Kasumi-1 (cell line): ENCODE measurements at places on chromosomes 7 and 10.

GRCh38 chr7:151195616-151196450 lies 8.8 kb upstream of the ASB10 start:
- no peak for DNase-seq

DNA sequence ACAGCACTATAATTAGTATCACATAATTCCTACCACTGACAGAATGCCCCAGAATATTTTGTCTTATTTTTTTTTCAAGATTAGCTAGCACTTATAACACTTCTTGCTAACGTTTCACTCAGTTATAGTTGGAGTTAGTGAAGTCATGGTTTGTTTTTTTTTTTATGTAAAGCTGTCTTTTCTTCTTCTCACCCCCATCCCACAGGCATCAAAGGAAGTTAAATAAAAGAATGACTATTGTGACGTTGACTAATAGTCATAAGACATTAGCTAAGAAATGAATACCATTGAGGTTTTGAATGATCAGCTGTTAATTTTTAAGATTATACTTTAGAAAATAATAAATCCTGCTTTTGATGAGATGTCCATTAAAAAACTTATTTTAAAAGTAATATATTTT lies 498.3 kb downstream of the GFRA1 start:
- no peak for DNase-seq

GRCh38 chr10:123537188-123537961 lies 128.8 kb upstream of the GPR26 start:
- DNase-seq = no peak

DNA sequence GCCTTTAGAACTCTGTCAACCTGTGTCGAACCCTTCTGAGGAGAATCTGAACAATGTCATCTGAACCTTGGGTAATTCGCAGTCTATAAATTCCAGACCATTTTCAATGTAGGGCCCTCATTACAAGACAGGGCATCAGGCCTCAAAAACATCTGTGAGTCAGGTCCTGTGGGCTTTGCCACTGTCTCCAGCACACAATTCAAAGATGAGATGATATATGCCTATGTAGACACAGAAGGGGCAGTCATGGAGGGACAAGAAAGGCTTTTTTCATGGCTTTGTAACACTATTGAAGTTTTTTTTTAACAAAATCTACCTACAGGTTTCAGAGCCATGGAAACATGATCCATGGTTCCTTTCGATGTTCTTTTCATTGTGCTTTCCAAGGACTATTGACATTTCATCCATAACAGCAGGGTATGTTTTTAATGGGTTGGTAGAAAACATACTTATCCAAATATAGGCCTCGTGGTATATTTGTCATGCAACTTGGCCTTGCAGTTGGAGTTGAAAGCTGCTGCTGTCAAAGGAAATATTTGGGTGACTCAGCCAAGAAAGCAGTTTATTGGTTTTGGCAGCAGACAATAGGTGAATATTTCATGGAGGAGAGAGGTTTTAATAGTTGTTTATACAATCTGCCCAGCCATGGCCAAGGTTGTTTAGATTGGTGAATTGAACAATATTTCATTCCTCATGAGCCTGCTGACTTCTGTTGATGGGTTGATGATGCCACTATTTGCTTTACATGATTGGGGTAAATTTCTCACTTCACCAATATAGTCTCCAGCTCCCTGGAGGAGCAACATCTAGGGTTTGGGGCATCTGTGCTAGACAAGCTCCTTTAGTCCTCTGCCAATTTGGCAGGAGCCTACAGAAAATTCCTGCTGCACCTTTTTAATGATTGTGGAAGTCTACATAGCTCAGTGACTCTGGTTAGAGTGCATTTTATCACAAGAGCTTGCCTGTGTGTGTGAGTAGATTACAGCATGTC lies 158.4 kb upstream of the TMEM72 start:
- DNase-seq = no peak

- DNase-seq = no peak
These were observed 30.8 kb downstream of the MINDY3 start for GRCh38 chr10:15829495-15829894.

DNA sequence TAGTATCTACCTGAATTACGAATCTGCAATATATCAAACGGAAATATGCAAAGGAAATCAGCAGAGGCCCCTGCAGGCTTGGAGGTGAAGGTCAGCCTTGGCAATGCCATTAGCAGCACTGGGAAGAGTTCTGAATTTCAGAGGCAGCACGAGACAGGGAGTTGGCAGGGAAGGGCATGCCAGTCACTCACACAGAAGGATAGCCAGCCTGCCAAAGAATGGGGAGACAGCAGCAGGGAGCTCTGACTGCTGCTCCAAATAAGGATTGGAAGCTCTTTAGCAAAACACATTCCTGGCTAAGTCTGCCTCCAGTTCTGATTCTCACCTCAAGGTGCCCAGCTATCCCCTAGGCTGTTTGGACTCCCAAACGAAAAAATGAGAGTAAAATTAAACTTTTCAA lies 188.0 kb downstream of the PDE1C start:
- peak; percentile 58 for DNase-seq

DNA sequence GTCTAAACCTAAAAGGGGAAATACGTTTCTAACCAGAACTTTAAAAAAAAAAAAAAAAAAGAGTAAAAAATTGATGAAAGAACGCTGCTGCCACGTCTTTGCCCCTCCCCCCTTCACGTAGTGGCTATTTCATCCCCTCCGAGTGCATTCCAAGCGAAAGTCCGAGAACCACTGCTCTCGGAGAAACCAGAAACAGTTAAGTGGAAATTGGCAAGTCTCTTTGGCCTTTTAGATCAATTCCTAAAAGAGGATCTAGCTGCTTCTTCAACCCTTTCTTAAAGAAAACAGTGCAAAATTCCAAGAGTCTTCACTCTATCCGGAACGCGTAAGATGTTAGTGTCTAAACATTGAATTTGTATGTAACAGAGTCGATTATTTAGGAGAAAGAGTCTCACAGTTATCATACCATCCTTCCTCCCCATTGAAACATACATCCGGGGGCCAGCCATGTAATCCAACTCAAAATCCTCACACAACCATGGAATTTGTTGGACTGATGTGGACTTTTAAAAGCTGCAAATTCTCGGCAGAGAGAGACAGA lies 1.1 kb downstream of the P4HA1 start:
- DNase-seq = peak; percentile 74

- peak; percentile 85 for DNase-seq
These were observed 2.0 kb downstream of the ZNF503 start for GRCh38 chr10:75399461-75400162.

GRCh38 chr10:71366690-71367089 lies 30.0 kb upstream of the CDH23 start:
- DNase-seq = no peak

DNA sequence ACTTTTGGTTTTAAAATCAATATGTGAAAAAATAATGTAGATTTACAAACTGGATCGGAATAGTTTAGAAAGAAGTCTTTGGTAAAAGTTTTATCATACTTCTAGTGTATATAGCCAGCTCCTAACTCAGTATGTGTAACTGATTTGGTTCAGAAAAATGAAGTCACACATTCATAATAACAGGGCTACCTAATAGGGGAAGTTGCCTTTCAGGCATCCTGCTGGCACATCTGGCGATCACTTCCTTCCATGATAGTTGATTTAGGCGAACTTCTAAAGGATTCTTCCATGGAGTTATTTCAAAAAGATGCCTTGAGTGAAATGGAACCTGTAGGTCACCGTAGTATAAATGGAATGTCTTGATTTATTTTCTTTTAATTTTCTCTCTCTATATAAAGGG lies 69.1 kb downstream of the SHH start:
- peak; percentile 50 for DNase-seq

DNA sequence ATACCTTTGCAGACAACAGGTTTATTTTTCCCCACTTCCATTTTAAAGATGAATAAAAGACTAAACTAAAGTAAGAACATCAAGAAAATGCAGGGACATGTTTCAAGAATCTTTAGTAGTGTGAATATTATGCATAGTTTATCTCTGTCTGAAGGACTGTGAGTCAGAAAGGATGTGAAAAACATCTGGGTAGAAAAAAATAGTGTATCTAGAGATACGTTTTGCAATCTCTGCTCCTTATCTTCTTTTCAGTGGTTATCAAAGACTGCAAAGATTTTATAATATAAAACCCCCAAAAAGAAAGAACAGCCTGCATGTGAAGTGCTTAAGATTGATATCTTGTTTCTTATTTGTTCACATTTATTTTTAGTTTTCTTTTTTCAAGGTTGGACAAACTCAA lies 101.9 kb upstream of the ARHGAP21 start:
- DNase-seq = no peak

GRCh38 chr7:142689439-142690120 lies 59.7 kb upstream of the PRSS1 start:
- peak; percentile 23 for DNase-seq

DNA sequence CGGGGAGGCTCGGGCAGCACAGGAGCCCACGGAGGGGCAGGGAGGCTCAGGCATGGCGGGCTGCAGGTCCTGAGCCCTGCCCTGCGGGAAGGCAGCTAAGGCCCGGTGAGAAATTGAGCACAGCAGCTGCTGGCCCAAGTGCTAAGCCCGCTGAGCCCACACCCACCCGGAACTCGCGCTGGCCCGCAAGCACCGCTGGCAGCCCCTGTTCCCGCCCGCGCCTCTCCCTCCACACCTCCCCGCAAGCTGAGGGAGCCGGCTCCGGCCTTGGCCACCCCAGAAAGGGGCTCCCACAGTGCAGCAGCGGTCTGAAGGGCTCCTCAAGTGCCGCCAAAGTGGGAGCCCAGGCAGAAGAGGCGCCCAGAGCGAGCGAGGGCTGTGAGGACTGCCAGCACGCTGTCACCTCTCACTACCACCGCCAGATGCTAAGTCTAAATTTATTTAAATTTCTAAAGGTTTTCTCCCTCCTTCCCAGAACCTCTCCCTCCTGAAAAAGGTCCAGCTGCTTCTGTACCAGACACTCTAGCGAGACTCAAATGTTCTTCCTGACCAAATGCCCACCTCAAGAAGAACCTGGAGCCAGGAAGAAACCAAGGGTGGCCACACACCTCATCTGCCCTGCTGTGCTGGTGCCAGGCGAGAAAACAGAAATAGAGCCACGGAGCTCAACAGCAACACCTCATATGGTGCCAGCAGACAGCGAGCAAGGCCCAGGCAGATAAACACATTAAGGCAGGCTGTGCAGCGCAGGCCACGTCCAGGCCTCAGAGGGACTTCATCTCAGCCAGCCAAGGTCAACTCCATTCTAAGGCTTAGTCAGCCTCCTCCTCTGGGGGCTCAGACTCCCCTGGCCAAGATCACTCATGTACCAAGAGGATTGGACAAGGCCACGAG lies 47.0 kb downstream of the KCNMA1 start:
- no peak for DNase-seq

- DNase-seq = no peak
These were observed 381.4 kb downstream of the DGKB start for GRCh38 chr7:14521183-14521582.

- DNase-seq = no peak
These were observed 51.2 kb upstream of the ABI1 start for GRCh38 chr10:26911811-26912461.

- no peak for DNase-seq
These were observed 14.8 kb upstream of the WAPL start for GRCh38 chr10:86536294-86536861.

DNA sequence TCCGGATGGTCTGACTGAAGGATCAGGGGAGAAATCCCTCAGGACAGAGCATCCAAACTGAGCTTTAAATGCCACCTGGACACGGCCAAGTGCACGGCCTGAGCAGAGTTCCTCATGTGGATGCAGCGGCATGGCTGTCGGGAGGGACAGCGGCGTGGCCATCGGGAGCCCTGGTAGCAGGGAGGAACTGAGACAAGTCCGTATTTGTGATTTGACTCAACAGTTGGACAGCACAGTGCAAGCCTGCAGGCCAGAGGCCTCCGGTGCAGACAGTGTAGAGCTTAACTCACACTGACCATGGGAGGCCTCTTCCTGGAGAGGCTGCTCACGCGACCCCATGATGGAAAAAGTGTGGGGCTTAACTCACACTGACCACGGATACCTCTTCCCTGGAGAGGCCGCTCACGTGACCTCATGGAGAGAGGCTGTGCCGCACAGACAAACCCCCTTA lies 207.4 kb downstream of the DIP2C start:
- no peak for DNase-seq

DNA sequence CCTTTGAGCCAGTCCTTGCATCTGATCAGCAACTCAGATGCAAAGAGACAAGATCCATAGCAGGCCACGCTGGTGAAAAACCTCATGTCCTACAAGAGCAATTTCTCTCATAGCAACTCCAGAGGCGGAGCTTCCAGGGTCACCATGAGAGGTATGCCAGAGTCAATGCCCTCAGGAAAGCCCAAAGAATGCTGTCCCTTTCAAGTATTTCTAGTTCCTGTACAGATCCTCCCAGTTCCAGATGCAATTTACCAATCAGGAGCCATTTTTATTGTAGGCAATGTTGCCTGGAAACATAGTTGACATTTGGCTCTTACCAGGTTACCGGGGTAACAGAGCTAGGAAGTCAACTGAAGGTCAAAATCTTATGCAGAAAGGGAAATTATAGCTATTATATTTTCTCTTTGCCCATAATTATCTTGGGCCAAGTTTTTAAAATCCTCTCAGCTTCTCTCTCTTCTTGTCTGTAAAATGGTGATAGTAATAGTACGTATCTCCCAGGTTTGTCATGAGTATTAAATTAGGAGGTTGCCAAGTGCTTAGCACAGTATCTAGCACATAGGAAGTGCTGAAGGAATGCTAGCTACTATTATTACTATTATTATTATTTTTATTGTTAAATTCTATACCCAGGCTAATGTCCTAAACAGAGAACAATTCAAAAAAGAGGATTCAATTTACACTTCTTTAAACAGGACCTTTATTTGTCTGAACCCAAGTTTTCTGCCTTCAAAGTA lies 46.3 kb upstream of the TM9SF3 start:
- no peak for DNase-seq

DNA sequence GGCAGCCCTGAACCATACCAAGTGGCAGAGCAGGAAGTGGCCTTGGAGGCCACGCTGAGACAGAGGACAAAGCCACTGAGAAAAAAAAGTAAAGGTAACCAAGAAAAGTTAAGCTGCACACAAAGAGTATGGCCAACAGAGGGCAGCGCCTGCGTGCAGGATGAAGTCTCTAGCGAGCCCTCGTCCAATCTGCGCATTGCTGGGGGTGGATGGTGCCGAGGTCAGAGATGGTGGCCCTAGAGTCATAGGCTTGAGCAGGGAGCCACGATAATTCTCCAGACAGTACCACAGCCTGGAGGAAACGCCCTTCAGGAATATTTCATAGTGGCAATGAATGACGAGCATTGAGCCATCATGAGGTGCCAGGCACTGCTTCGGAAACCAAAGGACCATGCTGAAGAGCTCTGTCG lies 9.7 kb downstream of the ATP6V0E2 start:
- peak; percentile 79 for DNase-seq

GRCh38 chr7:90250601-90251303 lies 5.8 kb downstream of the CFAP69 start:
- DNase-seq = no peak

GRCh38 chr10:90857635-90858460 lies at the start of gene HTR7:
Gene HTR7, minus strand, starts transcription at chr10:90858039. Its CDS starts 368 bp downstream, at chr10:90857671.
- DNase-seq = peak; percentile 32

GRCh38 chr10:126889421-126889820 lies 15.8 kb upstream of the DOCK1 start:
- DNase-seq = no peak

GRCh38 chr7:134996097-134996550 lies 9.8 kb downstream of the AGBL3 start:
- DNase-seq = no peak

GRCh38 chr10:4051011-4051640 lies 266.1 kb upstream of the KLF6 start:
- no peak for DNase-seq
